ENCODE measurements at places on chromosomes 16 and 17. TPM values are rescaled to one million over a fixed set of nuclear protein-coding genes. Genes with fewer than 3 reads are reported as not detected.

Gene CBLN1
- polyA plus RNA-seq, result 0.09 TPM

Gene PMFBP1
- 6.2 TPM for polyA plus RNA-seq

Gene ARL5C
- 0.44 TPM for polyA plus RNA-seq

Gene GP2
- polyA plus RNA-seq, result 6.7 TPM

Gene GCSH
- 83.7 TPM for polyA plus RNA-seq

Gene KRTAP2-2
- not detected for polyA plus RNA-seq

Gene NLRC3
- 2.4 TPM for polyA plus RNA-seq

Gene ETV4
- polyA plus RNA-seq, result 39.7 TPM

Gene EPOP
- polyA plus RNA-seq, result 1.6 TPM

Gene MT1A
- not detected for polyA plus RNA-seq
